Germinal center (tissue), 1 donor: ENCODE measurements at places on chromosomes 5 and 9.

DNA sequence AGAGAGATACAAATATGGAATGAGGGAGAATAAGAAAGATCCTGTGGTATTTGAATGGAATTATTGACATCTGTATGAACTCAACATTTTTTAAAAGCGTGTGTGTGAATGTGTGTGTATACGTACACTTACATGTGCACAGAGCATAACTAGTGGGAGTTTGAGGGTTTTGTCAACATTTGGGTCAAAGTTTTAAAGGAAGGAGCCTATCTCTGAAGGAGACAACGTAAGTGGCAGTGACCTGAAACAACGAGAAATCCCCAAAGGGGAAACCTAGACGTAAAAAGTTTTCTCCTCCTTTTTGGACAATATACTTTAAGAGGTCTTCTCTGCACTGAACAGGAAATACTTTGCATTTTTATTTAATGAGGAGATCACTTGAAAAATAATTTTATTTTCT is 40.2 kb upstream of the DTWD2 start:
- DNase-seq: no peak

GRCh38 chr5:132134384-132134783 is 60.8 kb downstream of the CSF2 start:
- no peak for DNase-seq

DNA sequence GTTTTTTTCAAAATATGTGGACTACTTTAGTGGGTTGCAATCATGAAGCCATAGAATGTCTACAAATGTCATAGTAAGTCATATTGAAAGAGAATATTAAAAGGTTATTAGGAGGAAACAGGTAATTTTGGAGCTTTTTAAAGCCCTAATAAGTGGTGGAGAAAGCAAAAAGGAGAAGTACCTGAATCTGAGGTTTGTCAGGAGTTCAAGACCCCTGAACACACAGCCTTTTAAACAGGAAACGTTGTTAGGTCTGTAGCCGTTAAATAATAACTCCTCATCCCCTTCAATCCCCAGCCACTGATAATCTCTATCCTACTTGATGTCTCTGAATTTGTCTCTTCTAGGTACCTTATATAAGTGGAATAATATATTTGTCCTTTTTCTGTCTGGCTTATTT is 51.1 kb downstream of the SPEF2 start:
- DNase-seq: no peak

GRCh38 chr5:3913279-3913678 is 317.6 kb downstream of the IRX1 start:
- DNase-seq: no peak

DNA sequence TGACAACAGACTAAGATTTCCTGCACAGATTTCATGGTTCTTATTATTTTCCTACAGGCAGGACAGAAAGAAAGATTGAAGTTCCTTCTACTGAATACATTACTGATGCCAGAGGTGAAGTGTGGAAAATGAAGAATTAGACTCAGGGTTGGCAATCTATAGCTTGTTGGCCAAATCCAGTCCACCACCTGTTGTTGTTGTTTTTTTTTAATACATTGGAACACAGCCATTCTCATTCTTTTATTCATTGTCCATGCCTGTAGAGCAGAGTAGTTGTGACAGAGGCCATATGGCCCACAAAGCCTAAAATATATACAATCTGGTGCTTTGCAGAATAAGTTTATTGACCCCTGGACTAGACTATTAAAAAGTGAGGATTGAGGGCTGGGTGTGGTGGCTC is 5.8 kb upstream of the PLPPR1 start:
- DNase-seq: no peak

DNA sequence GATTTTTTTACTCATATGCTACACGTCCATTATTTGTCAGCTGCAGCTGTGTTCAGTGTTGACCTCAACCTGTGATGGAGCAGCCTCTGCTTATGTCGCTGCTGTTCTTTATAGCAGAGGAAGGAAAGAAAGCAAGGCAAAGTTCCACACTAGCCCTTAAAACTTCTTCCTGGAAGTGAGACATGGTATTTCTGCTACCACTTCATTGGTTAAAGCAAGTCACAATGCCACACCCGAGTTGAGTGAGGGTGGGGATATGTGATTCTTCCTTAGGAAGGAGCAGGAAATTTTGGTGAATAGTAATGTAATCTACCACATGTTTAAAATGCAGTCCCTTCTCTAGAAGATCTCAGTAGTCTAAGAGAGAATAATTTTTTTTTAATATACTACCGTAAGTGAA is 224.8 kb upstream of the DMRT1 start:
- DNase-seq: no peak

DNA sequence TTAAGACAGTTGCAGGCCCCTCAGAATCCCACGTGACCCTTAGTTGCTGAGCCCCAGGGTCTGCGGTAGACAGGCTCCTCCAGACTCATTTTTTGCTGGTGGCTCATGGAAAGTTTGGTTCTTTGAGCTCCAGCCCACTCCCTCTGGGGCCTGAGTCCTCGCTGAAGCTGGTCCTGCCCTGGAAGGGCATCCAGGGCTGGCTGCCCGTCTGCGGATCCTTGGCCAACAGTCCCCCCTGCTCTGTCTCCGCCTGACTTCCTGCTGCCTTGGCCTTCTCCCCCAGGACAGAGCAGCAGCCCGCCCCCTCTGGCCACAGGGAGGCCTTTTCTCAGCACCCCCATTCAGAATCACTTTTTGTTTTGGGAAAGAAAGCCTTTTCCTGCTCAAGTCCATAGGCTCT is 24.4 kb downstream of the SLC6A7 start:
- no peak for DNase-seq

GRCh38 chr5:113128641-113129330 is 152.2 kb downstream of the DCP2 start:
- no peak for DNase-seq

DNA sequence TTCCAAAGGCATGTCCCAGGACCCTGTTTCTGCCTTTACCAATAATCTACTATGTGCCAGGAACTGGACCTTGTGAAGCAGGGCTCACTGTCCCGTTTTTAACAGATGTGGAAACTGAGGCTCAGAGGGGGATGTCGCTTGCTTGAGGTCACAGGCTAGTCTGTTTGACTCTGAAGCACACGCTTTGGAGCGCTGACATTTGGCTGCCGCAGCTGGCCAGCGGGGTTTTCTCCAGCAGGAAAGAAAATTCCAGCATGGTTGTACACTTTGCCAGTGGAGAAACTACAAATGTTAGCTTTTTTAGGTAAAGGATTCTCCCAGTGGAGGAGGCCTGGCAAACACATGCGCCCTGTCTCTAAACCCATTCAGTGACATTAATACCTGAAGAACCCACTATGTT is 50.5 kb downstream of the SH3PXD2B start:
- no peak for DNase-seq

DNA sequence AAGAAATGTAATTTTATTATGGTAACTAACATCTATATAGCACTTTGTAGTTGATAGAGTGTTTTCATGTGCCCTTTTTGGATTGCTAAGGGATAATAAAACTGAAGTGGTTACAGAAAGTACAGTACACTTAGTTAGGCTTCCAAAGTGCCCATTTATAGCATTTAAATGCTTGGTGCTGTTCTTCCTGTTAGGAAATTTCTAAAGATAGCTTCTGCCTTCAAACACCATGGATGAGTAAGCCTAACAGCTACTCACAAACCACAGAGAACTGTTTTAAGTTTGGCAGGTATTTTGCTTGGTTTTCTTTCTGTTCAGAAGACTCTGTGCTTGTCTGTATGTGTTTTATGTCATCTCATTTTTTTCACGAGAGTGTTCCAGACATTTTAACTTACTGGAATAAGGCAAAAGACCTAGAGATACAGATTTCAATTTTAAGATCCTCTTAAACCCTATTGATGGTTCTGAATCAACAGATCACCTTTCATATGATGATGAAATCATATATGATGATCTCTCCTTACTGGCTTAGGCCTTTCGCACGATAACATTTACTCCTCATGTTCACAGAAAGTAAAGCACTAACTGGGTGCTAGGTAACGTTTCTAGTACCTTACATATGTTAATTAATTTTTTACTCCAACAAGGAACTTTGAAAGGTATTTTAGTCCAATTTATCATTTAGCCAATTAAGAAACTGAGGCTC is 4.4 kb downstream of the RIMOC1 start:
- no peak for DNase-seq

- no peak for DNase-seq
Measured at GRCh38 chr9:95090871-95091577, 226.5 kb downstream of the FANCC start.

- no peak for DNase-seq
Measured at GRCh38 chr9:111451570-111451969, 32.6 kb downstream of the ECPAS start.

- peak; percentile 67 for DNase-seq
Measured at GRCh38 chr9:72154468-72155285, 5.4 kb downstream of the GDA start.

GRCh38 chr9:10144355-10144754 is 468.4 kb downstream of the PTPRD start:
- no peak for DNase-seq

GRCh38 chr5:34500236-34500847 is 155.8 kb upstream of the RAI14 start:
- DNase-seq: no peak

DNA sequence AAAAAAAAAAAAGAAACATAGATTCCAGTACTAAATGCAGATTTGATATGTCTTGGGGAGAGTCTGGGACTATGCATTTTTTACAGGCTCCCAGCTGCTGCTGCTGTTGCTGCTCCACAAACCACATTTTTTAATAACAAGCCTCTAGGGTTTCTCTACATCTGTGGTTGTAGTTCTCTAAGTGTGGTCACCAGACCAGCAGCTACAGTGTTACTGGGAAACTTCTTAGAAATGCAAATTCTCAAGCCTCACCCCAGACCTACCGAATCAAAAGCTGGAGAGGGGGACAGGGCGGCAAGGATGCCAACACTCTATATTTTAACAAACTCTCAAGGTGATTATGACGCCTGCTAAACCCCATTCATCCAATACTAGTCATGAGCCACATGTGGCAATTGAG is 293.4 kb upstream of the PTGER4 start:
- peak; percentile 20 for DNase-seq

- no peak for DNase-seq
Measured at GRCh38 chr5:126513703-126514102, 81.3 kb downstream of the ALDH7A1 start.

DNA sequence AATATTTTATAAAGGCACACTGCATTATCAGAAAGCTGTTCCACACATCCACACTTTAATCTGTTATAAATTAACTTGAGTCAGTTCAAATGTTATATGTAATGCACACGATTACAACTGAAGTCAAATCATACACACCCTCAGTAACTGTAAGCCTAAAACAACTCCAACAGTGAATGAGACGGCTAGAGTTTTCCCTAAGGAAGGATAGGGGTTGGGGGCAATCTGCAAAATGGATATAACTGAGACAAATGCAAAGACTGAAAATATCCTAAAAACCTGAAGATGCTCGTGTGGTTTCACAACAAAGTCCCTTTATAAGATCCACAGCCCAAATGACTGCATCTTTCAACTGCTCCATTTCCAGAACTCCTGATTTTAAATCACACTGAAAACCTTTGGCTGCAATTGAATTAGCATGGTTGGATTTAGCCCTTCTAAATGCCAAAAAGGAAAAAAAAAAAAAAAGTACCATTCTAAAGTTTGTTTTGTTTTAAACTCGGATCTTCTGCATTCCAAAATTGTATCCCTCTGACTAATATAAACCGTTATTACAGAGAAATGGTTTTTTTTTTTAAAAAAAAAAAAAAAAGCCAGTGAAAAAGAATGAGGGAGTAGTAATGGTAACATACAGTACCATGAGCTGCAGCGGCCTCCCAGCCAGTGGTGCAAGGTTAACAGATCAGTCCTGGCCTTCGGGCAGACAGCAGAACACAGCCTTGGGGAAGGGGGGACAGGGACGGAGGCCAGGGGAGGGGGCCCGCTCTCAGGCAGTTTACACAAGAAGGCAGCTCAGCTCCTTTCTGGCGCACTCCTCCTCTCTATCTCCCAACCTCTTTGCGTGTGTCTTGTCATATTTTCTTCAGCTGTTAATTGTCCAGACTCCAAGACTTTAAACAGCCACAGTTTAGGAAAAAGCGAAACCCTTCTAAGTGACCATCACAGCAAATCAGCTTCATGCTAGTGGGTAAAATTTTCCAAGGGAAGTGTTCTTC is 166.1 kb downstream of the BNC2 start:
- no peak for DNase-seq

DNA sequence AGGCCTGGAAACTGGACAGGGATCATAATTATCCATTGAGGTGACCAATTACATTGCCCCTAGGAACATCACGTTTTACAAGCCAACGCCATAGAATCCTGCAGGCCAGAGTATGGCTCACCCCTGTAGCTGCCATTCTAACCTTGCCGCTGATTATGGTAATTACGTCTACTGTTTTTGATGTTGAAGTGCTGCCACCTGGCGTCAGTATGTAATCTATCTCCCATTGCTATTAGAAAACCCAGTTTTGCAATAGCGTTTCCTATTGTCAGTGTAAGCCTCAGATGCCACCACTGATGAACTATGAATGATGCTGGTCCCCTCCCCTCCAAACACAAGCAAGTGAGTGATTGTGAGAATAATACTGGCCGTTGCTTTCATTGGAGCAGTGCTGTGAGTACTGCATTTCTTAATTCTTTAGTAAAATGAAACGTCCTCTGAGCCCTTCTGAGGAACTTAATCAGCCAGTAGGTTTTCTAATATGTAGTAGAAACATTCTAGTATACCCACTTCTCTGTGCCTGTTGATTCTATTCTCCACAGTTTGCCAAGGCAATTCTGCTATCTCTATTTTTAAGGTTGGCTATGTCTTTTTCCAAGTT is 100.5 kb upstream of the NMUR2 start:
- peak; percentile 15 for DNase-seq

DNA sequence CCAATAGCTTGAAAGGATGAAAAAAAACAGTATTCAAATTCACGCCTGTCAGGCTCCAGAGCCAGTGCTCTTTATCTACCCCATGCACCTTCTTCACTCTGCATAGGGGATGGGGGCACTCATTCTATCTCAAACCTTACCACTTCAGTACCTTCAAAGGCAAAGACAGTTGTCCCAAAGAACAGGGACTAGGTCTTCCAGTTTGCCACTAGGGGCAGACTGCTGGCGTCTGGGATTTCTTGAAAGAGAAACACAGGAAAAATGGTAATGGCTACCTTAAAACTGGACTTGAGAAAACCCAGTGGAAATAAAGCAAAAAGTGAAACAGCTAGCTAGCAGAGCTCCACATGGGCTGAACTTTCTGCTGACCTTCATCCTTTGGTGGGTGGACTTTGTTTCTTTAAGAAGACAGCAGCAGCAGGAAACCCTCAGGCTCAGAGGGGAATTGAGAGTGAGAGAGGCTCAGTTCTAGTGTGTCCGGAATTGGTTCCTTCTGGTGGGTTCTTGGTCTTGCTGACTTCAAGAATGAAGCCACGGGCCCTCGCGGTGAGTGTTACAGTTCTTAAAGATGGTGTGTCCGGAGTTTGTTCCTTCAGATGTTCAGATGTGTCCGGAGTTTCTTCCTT is 41.0 kb upstream of the SLC36A1 start:
- DNase-seq: no peak

DNA sequence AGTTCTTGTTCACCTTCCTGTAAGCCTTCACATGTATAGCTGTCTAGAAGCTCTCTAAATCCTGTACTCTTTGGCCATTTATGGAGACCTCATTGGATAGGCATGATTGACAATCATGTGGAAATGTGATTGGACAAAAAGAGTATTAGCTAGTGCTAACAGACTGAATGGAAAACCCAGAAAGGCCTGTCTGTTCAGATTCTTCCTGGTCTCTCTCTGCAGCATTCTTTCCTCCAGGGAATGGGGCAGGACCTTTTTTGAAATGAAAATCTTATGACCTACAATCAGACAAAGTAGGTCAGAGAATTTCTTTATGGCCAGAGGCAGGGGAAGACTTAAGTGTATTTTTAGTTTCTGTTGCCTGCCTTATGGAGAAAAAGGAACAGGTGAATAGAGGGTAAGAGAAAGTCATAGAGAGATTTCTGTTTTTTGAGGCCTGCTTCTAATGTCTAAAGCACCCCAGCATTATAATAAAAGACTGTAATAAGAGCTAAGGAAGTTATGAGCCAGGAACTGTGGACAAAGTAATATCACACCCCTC is 152.4 kb upstream of the CCDC152 start:
- no peak for DNase-seq
